ENCODE measurements at places on chromosomes 7 and 10. TPM values are rescaled to one million over a fixed set of nuclear protein-coding genes. Genes with fewer than 3 reads are reported as not detected.

- no peaks in the 10 kb centered on the region for H3K4me1 ChIP-seq
- H3K36me3 ChIP-seq = no peaks in the 10 kb centered on the region
- no peak for DNase-seq
- H3K4me3 ChIP-seq = no peak overlapping the region
- peaks cover 4% of the 10 kb centered on the region for H3K27me3 ChIP-seq
Observed at GRCh38 chr10:78354101-78354500, 320.4 kb downstream of the RPS24 start.

Gene STEAP1B
- total RNA-seq = 0.19 TPM

GRCh38 chr7:7931626-7932025 is 37.0 kb upstream of the GLCCI1 start:
- no peak for DNase-seq
- no peak overlapping the region for H3K4me3 ChIP-seq
- no peaks in the 10 kb centered on the region for H3K36me3 ChIP-seq
- H3K27me3 ChIP-seq = no peaks in the 10 kb centered on the region

DNA sequence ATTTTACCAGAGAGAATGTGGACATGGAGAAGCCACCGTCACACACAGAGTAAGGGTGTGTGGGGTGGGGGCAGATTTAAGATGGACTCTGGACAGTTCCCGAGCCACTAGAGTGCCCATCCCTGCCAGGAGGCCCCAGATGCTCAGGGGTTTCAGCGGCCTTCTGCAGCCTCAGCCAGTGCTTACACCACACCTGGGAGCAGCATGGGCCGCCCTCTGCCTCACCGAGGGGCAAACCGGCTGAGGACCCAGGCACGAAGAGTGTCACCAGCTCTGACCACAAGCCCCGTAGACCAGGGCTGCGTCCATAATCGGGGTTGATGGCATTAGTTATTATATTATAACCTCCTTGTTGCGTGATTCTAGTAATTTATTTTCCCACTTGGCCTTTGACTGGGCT is 6.7 kb upstream of the MNX1 start:
- no peak for DNase-seq
- no peaks in the 10 kb centered on the region for H3K36me3 ChIP-seq
- H3K4me1 ChIP-seq = peaks cover 13% of the 10 kb centered on the region
- H3K27me3 ChIP-seq = peaks cover 82% of the 10 kb centered on the region
- no peak overlapping the region for H3K27ac ChIP-seq
- no peak overlapping the region for H3K4me3 ChIP-seq

DNA sequence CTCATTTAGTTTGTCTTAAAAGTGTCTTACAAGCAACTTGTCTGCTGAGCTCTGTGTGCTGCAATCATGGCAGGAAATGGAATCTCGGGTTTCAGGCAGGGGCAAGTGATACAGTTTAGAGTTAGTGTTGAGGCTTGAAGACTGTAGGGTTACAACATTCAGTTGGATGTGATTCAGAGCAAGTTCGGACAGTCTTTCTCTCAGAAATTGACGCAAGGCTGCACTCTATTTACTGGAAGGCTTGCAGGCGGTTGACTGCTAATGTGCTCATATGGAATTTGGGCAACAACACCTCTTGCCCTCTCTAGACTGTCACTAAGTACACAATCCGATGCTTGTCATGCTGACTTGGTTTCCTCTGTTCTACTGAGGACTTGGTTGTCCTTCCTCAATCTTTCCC is 161.7 kb upstream of the BMPER start:
- H3K27ac ChIP-seq = no peak overlapping the region
- H3K36me3 ChIP-seq = no peaks in the 10 kb centered on the region
- H3K4me1 ChIP-seq = no peaks in the 10 kb centered on the region
- no peaks in the 10 kb centered on the region for H3K27me3 ChIP-seq

- H3K27me3 ChIP-seq = no peaks in the 10 kb centered on the region
- no peak for DNase-seq
- no peaks in the 10 kb centered on the region for H3K36me3 ChIP-seq
Observed at GRCh38 chr7:14381306-14381705, 391.8 kb upstream of the ETV1 start.

- H3K27ac ChIP-seq = no peak overlapping the region
- no peak overlapping the region for H3K4me3 ChIP-seq
- no peaks in the 10 kb centered on the region for H3K36me3 ChIP-seq
- no peak for DNase-seq
- peaks cover 8% of the 10 kb centered on the region for H3K27me3 ChIP-seq
- H3K4me1 ChIP-seq = no peaks in the 10 kb centered on the region
Observed at GRCh38 chr10:42959833-42960232, 117.0 kb upstream of the RET start.

Gene CYP3A7
- not detected for total RNA-seq

DNA sequence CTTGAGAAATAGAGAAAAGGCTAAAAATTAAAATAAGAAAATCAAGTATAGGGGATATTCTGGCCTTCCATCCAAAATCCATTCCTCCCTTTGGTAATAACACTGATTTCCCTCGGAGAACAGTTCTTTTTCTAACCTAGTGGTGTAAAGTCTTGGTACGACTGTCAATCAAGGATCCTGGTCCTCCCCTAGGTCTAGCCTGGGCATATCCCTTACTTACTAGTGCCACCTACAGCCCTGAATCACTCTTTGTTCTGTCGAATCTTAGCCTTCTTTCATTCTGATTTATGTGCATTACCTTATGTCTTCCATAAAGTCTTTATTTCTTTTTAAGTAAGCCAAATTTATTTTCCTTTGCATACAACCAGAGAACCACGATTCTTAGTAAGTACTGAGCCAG is 298.7 kb upstream of the LRRTM3 start:
- no peaks in the 10 kb centered on the region for H3K36me3 ChIP-seq
- H3K27ac ChIP-seq = no peak overlapping the region
- no peaks in the 10 kb centered on the region for H3K27me3 ChIP-seq
- no peak for DNase-seq

DNA sequence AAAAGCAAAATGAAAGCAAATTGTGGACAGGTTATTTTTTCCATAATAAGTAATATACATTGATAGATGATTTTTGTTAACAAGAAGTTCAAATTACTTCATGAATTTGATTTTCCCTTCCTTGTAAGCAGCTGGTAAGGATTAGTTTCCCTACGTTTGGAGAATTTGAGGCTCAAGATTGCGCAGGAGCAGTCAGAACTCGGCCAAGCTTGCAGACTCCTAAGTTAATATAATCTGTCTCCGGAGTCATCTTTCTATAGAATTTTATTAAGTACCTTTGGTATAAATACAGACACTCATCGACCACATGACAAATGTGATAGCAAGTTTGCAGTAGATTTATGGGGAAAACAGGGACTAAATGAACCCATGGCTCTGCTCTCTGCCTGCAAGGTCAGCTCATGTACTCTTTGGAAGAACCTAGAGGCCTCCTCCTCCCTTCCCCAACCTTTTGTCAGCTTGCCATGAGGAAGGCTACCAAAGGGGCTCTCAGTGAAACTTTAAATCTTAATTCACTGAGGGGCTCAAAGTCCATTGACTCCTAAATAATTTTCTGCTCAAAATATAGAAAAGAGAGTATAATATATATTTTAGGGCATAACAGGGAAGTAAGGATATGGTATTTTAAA is 89.2 kb upstream of the CTTNBP2 start:
- H3K27me3 ChIP-seq = no peaks in the 10 kb centered on the region
- H3K4me3 ChIP-seq = no peak overlapping the region
- H3K36me3 ChIP-seq = no peaks in the 10 kb centered on the region
- H3K27ac ChIP-seq = no peak overlapping the region
- no peaks in the 10 kb centered on the region for H3K4me1 ChIP-seq

GRCh38 chr10:31635415-31636065 is 293.1 kb downstream of the ARHGAP12 start:
- no peak overlapping the region for H3K4me3 ChIP-seq
- peaks cover 1% of the 10 kb centered on the region for H3K27me3 ChIP-seq
- H3K27ac ChIP-seq = no peak overlapping the region
- H3K4me1 ChIP-seq = no peaks in the 10 kb centered on the region
- no peaks in the 10 kb centered on the region for H3K36me3 ChIP-seq

DNA sequence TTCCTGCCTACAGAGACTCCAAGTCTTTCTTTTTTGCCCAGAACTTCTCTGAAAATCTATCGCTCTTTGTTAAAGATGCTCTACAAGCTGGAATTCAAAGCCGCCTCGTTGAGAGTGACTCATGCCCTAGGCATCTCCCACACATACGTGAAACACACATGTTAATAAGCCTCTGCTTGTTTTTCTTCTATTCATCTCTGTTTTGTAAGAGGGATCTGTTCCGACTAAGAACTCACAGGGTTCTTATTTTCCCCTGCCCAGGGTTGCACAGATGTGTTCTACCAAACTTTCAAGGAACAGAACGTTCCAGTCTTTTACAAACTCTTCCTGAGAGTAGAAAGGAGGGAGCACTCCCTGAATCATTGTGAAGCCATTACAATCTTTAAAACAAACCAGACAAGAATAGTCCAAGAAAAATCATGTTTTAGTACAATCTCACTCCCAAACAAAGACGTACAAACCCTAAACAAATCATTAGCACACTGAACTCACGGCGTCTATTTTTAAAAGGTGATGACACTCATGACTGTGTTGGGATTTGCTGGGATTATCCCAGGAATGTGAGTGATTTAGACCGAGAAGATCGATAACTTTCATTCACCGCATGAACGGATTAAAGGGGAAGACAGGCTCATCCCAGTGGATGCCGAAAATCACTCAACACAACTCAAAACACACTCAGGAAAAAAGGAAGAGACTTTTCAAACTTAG is 55.3 kb upstream of the INPP5A start:
- DNase-seq = no peak
- no peak overlapping the region for H3K27ac ChIP-seq
- H3K27me3 ChIP-seq = peaks cover 7% of the 10 kb centered on the region
- H3K4me3 ChIP-seq = no peak overlapping the region
- H3K36me3 ChIP-seq = no peaks in the 10 kb centered on the region
- no peaks in the 10 kb centered on the region for H3K4me1 ChIP-seq

GRCh38 chr10:114100848-114101741 is 57.4 kb downstream of the ADRB1 start:
- H3K4me1 ChIP-seq = peaks cover 39% of the 10 kb centered on the region
- peaks cover 39% of the 10 kb centered on the region for H3K27me3 ChIP-seq
- no peak for DNase-seq

DNA sequence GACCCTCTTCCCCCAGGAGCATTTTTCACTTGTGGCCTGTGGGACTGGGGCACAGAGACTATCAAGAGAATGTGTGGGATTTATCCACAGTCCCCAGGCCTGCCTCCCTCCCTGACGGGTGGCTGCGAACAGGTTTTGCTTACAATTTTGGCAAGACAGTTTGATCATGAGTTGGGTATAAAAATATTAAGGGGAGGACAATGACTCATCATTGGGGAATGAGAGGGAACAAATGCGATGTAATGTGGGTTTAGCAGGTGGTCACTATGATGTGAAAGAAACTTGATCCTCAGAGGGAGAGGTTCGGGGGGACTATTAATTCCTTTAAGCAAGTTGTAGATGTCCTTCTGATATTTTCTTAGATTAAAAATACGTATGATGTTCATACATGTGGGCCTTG is 52.2 kb downstream of the EMX2 start:
- peaks cover 6% of the 10 kb centered on the region for H3K27me3 ChIP-seq
- H3K4me3 ChIP-seq = no peak overlapping the region
- H3K4me1 ChIP-seq = no peaks in the 10 kb centered on the region
- H3K27ac ChIP-seq = no peak overlapping the region
- no peaks in the 10 kb centered on the region for H3K36me3 ChIP-seq
- DNase-seq = no peak

GRCh38 chr7:159141660-159142059 is 3.0 kb downstream of the VIPR2 start:
- H3K4me3 ChIP-seq = no peak overlapping the region
- no peak overlapping the region for H3K27ac ChIP-seq
- DNase-seq = no peak
- no peaks in the 10 kb centered on the region for H3K36me3 ChIP-seq

GRCh38 chr7:34158368-34159153 is 253.2 kb downstream of the BMPER start:
- H3K4me3 ChIP-seq = no peak overlapping the region
- no peaks in the 10 kb centered on the region for H3K4me1 ChIP-seq
- no peak for DNase-seq
- H3K27me3 ChIP-seq = no peaks in the 10 kb centered on the region
- no peaks in the 10 kb centered on the region for H3K36me3 ChIP-seq

Gene ANKRD22
- total RNA-seq = 0.17 TPM

- no peak overlapping the region for H3K4me3 ChIP-seq
- H3K36me3 ChIP-seq = no peaks in the 10 kb centered on the region
- no peak overlapping the region for H3K27ac ChIP-seq
- DNase-seq = no peak
- H3K4me1 ChIP-seq = peaks cover 19% of the 10 kb centered on the region
- H3K27me3 ChIP-seq = no peaks in the 10 kb centered on the region
Observed at GRCh38 chr10:60426425-60426824, 36.8 kb upstream of the ANK3 start.

GRCh38 chr10:7855205-7855604 is 36.9 kb downstream of the TAF3 start:
- H3K27me3 ChIP-seq = no peaks in the 10 kb centered on the region
- no peak overlapping the region for H3K4me3 ChIP-seq
- DNase-seq = no peak
- peaks cover 5% of the 10 kb centered on the region for H3K4me1 ChIP-seq
- H3K36me3 ChIP-seq = peaks cover 5% of the 10 kb centered on the region

Gene SPACDR
- 4.1 TPM for total RNA-seq

Gene WEE2
- not detected for total RNA-seq

DNA sequence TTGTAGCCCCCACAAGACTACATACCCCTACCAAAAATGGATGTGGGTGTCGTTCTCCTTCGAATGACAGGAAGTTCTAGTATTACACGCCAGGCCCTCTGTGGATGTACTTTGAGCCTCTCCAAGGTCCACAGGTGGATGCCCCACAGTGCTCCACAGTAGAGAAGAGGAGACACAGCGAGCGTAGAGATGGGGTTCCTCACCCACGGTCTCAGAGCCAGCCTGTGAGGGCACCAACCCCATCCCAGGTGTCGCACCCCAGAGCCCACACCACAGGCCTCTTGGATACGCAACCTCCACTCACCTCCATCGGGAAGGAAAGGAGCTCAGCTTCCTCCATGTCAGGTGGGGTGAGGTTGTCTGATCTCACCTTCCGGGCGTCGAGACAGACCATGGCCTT is 2.3 kb downstream of the CPA5 start:
- H3K27ac ChIP-seq = no peak overlapping the region
- no peaks in the 10 kb centered on the region for H3K36me3 ChIP-seq
- DNase-seq = no peak
- no peak overlapping the region for H3K4me3 ChIP-seq

- peaks cover 48% of the 10 kb centered on the region for H3K4me1 ChIP-seq
- H3K36me3 ChIP-seq = peaks cover 76% of the 10 kb centered on the region
- H3K27me3 ChIP-seq = no peaks in the 10 kb centered on the region
- no peak overlapping the region for H3K4me3 ChIP-seq
- DNase-seq = no peak
Observed at GRCh38 chr10:61974601-61975390, 73.3 kb downstream of the ARID5B start.

Gene HMX3
- not detected for total RNA-seq

Gene CNTNAP2
- not detected for total RNA-seq

- H3K4me1 ChIP-seq = peaks cover 4% of the 10 kb centered on the region
- DNase-seq = no peak
- no peak overlapping the region for H3K4me3 ChIP-seq
- H3K27me3 ChIP-seq = no peaks in the 10 kb centered on the region
Observed at GRCh38 chr7:76997381-76998284, 34.5 kb downstream of the SPDYE17 start.

- DNase-seq = no peak
- no peak overlapping the region for H3K4me3 ChIP-seq
- no peak overlapping the region for H3K27ac ChIP-seq
- peaks cover 8% of the 10 kb centered on the region for H3K27me3 ChIP-seq
- H3K4me1 ChIP-seq = no peaks in the 10 kb centered on the region
Observed at GRCh38 chr10:110483633-110484032, 14.1 kb upstream of the DUSP5 start.
